ENCODE measurements at places on chromosomes 7 and 10. TPM values are rescaled to one million over a fixed set of nuclear protein-coding genes. Genes with fewer than 3 reads are reported as not detected.
A peak's percentile ranks its signal among the peaks of the same experiment; 100 is the strongest.

- DNase-seq: no peak
Observed at GRCh38 chr10:9781666-9782065, 1236.0 kb upstream of the CELF2 start.

DNA sequence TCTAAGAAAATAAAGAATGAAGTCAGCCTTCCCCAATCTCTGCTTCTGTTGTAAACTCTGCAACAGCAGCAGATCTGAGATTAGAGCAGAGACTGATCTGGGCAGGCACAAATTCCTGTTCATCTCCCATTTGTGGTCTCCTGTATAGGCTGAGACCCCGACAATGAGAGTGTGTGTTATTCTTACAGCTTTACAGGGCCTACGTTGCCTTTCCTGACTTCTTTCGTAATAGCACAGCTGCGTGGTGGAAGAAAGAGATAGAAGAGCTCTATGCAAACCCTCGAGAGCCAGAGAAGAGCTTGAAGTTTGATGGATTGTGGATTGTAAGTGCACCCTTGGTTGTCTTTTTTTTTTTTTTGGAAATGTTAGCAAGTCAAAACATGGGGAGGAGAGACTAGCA, 72.1 kb downstream of the PRSS58 start:
- no peak for DNase-seq

GRCh38 chr10:3192856-3193635, 20.5 kb upstream of the PITRM1 start:
- no peak for DNase-seq

GRCh38 chr10:79472951-79473350, 27.5 kb upstream of the ZCCHC24 start:
- DNase-seq: peak; percentile 5

DNA sequence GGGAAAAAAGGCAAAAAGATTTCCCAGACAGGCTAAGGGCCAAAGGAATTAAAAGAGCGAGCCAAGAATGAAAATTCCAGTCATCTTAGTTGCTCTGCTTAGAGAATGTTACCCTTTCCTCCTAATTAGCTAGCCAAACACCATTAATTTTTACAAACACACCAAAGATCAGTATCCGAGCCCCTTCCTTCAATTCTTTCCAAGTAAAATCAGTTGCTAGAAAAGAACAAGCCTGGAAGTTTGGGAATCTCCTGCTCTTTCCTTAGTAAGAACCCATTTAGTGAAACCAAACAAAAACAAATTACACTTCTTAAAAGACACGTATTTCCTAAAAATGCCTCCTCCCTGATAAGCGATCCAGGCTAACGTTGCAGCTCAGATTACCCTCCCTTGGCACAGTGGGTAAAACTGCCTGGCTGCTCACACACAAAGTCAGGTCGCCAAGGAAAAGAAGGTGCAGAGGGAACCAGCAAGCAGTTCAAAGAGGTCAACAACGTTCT, 57.1 kb upstream of the ABLIM1 start:
- no peak for DNase-seq

- DNase-seq: no peak
Observed at GRCh38 chr10:78774999-78775711, 293.6 kb upstream of the ZMIZ1 start.

DNA sequence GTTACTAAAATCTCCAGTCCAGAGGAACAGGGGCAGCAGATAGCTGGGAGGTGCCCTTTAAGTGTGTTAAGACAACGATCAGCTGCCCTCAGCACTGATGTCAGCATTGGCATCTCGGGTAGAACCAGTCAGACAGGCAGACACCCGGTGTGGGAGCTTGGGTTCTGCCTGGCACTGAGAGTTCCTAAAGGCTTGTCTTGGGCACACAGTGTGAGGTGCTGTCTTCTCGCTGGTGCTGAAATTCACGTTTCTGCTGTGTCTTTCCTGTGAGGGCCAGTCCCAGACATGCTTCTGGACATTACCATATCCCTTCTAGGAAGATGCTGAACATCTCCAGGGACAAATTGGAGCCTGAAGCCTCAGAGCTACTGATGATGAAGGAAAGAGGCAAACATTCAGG, 156.2 kb downstream of the DNAJB6 start:
- DNase-seq: peak; percentile 28

GRCh38 chr10:112687647-112688046, 240.6 kb downstream of the VTI1A start:
- no peak for DNase-seq

DNA sequence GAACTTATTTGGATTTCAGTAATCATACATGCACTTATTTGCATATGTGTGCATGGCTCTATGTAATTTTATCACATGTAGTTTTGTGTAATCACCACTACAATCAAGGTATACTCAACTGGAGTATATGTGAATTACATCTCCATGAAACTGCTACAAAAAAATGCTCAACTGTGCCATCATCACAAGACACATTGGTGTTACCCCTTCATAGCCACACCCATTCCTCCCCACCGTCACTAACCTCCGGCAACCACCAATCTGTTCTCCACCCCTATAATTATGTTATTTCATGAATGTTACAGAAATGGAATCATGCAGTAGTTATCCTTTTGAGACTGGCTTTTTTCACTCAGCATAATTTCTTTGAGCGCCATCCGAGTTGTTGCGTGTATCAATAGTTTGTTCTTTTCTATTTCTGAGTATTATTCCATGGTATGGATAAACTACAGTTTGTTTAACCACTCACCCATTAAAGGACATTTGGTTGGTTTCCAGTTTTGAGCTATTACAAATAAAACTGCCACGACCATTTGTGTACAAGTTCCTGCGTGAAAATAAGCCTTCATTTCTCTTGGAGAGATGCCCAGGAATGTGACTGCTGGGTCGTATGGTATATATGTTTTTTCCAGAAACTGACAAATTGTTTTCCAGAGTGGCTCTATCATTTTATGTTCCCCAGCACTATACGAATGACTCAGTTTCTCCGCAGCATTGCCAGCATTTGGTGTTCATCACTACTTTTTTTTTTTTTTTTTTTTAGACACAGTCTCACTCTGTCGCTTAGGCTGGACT, 11.3 kb upstream of the SMO start:
- DNase-seq: no peak

DNA sequence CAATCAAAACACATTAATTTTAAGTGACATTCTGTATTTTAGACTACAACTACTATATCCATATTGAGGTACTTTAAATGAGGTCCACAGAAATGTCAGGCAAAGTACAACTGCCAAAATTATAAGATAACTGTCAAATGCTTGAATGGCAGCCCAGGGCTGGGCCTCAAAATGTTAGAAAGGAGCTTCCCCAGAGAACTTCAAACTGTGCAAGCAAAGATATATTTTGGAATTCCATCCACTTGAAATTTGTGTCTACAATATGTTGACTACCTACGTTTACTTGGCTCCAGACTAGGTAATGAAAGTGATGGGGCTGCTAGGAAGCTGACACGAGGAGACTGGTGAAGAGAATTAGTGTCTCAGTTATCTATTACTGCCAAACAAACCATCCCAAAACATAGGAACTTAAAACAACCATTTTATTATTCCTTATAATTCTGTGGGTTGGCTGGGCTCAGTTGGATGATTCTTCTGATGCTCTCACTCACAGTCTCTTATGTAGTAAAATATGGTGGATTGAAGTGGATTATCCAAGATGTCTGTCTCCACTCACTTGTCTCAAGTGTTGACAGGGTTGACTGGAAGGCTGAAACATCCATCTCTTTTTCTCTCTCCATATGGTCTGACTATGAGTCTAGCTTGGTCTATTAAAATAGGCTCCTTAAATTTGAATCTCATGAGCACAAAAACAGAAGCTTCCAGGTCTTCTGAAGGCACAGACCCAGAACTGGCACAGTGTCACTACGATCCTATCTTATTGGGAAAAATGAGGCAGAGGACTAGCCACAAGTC, 74.2 kb downstream of the FZD1 start:
- DNase-seq: no peak

GRCh38 chr7:44959433-44959951, 19.3 kb downstream of the MYO1G start:
- no peak for DNase-seq

- DNase-seq: peak; percentile 58
Observed at GRCh38 chr7:134553976-134554375, 5.1 kb downstream of the AKR1B15 start.

GRCh38 chr7:124603066-124603465, 162.5 kb downstream of the GPR37 start:
- no peak for DNase-seq

GRCh38 chr10:35916791-35917190, 274.7 kb upstream of the FZD8 start:
- DNase-seq: no peak

DNA sequence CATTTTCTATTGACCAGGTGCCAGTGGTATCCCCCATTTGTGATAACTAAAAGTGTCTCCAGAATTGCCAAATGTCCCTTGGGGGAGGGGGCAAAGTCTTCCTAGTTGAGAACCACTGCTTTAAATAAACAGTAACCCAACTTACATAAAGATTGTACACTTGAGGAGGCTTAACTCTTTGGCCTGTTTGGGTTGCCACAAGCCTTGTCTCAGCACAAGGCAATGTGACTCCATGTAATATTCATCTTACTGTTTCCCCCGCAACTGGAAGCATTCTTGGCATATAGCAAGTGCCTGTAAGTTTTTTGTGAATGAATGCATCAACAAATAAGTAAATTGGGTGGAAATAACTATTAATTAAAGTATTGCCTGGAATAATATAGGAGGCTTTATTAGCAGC, 108.3 kb downstream of the ANK3 start:
- DNase-seq: no peak

GRCh38 chr10:118594392-118595063, 920 bp downstream of the PRLHR start:
- peak; percentile 97 for DNase-seq

DNA sequence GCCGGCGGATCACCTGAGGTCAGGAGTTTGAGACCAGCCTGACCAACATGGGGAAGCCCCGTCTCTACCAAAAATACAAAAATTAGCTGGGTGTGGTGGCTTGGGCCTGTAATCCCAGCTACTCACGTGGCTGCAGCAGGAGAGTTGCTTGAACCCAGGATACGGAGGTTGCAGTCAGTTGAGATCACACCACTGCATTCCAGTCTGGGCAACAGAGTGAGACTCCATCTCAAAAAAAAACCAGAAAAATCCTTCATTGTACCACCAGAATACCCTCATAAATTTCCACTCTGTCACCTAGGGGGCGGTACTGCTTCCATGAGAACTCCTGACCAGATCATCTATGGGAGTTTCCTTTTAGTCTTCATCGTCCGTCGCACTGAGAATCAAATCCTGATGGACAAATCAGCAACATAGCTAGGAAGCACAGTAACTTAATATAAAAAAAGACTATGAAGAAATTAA, 225.8 kb upstream of the KLF14 start:
- no peak for DNase-seq

DNA sequence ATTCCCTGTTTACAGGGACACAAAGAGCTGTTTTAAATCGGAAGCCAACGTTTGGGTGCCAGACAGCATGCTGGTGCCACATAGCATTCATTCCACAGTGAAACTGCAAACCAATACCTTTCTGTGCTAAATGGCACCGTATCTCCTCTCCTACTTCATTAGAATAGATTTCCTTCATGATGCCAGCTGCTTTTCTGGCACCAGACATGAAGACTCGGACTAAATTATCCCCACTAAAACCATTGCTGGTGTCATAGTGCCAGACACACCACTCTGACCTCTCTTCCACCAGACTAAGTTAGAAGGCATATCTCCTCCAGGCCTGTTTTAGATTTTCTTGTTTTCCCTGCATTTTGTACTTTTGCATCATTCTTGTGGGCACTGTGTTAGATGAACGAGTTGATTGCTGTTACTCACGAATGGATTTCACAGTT, 155.1 kb downstream of the ETV1 start:
- DNase-seq: no peak

- no peak for DNase-seq
Observed at GRCh38 chr10:30538086-30538485, 91.5 kb downstream of the LYZL2 start.

DNA sequence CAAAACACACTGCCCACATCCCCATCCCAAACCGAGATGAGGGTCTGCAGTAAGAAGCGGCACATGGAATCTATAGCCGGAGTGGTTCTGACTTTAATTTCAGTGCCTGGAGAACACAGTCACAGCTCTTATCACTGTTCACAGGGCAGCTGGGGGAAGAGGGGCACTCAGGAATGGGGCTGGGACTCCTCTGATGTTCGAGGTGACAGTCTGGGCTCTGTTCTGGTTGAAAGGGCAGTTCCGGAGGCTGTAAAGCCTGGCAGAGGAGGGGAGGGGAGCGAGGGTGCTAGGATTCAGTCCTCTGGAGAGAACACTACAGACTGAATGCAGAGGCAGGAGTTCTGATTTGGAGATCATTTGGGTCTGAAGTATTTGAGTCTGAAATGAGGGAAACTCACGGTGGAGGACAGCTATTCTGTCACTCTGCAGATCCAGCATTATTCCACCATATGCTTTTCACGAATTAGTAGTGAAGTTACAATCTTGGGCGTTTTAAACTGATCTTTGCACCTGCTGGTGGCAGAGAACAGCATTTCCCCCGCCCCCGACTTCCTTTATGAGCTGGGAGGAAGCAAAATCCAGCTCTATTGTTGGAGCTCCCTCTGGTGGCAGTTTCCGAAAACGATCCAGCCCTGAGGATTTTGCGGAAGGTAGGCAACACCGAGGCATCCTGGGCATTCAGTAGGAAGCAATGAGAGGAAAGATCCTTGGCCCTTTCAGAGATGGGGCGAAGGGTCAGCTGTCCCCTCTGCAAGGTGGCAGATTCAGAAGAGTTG, 22.7 kb upstream of the KCNK18 start:
- DNase-seq: peak; percentile 89

DNA sequence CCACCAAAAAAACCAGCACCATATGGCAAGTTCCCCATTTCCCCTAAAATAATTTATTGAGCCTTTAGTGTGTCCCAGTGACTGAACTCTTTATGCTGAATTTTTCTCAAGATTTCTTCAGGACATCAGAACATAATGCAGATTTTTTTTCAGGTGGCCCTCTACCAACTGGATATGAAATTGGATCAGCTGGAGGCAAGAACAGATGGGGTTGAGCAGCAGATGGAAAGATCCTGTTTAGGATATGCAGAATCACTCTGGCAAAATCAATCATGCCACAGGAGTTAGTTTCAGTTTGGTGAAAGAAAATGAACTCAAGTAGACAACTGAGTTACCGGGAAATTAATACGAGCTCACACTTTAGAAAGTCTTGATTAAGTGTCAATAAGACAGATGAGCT, 761.5 kb upstream of the C7orf33 start:
- no peak for DNase-seq

GRCh38 chr7:12103948-12104347, 107.1 kb upstream of the TMEM106B start:
- no peak for DNase-seq

The ECHDC3 gene
- 9.3 TPM for total RNA-seq

The FOXK1 gene
- 14.8 TPM for total RNA-seq

The MRC1 gene
- total RNA-seq: not detected

The TMUB1 gene
- 53.6 TPM for total RNA-seq

The FAM170B gene
- not detected for total RNA-seq

The MIOS gene
- 46.4 TPM for total RNA-seq

The KCNH2 gene
- 4.5 TPM for total RNA-seq

The CHN2 gene
- total RNA-seq: 3.3 TPM

The LBX1 gene
- total RNA-seq: not detected

The FAM180A gene
- total RNA-seq: not detected

The MYL10 gene
- 0.50 TPM for total RNA-seq

The KIAA1217 gene
- total RNA-seq: 17.2 TPM

The PIK3AP1 gene
- total RNA-seq: 1.7 TPM

The ANKRD30A gene
- not detected for total RNA-seq

The BTRC gene
- total RNA-seq: 20.9 TPM

All from H9 (cell line).